ENCODE measurements at places on chromosomes 12 and 14.

DNA sequence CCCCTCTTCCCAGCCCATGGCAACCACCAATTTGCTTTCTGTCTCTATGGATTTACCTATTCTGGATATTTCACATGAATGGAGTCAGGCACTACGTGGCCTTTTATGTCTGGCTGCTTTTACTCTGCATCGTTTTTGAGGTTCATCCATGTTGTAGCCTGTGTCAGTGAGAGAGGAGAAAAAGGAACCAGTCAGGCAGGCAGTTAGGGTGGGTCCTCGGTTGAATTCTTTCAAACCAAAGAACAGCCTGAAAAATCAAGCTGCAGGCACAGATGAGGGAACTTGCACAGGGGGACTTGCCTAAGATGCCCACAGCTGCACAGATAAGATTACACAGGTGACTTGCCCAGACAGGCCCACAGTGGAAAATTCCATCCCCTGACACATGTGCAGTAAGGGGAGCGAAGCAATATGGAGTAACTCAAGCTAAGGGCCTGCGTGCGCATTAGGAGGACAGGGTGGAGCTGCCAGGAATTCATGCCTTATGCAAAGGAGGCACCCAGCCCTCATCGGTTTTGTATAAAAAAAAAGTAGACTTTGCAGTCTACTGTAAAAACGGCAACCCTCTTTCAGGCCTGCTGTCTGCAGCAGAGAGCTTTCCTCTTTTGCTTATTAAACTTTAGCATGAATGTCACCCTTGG is 152.4 kb upstream of the RFLNA start:
- DNase-seq, result no peak

DNA sequence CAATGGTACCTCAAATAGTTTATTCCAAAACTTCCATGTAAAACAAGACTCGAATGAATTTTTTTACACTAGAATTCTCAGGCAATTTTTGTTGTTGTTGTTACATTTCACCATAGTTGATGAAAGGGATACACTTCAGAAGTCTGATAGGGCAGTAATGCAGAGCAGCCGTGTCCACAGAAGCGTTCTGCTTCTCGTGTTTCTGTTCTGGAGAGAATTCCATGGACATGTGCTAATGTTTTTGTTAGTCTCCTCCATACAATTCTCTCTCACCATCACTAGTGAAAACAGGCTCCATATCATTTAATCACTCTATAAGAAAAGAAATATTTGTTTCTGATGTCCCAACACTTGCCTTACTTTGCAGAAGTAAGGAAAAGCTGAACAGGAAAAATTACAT is 606.1 kb downstream of the SLC16A7 start:
- no peak for DNase-seq

DNA sequence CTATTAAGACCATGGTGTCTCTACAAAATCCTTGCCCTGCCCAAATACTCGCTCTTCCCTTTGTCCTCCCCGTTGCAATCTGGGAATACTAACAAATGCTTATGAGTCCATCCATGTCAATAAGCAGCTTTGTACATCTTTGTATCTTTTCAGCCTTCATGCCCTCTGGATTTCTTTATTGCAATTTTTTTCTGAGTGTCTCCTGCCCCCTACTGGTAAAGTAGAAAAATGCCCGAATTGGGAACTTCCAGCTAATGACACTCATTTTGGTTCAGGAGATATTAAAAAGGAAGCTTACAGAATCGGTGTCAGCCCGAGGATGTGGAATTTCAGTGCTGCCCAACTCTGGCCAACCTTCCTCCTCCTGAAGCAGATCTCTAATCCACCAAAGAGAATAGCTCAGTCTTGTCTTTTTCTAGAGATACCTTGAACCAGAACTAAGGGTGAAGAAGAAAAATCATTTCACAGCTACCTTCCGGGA is 46.0 kb downstream of the SH2B3 start:
- no peak for DNase-seq

DNA sequence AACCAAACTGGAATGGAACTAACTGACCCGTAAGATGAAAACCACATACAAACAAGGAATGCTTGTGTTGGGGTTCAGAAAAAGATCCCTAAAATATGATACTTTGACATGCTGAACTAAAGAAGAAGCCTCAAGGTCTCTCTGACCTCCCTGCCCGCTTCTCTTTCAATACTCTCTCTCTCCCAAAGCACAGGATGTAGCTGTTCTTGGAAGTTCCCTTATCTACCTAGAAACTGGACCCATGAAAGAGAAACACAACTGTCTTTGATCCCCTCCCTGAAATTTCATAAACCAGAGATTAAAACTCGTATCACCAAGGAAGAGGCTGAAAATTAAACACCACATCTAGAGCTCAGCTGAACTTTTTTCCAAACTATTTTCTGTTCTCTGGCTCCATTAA is 76.7 kb upstream of the FERMT2 start:
- no peak for DNase-seq

DNA sequence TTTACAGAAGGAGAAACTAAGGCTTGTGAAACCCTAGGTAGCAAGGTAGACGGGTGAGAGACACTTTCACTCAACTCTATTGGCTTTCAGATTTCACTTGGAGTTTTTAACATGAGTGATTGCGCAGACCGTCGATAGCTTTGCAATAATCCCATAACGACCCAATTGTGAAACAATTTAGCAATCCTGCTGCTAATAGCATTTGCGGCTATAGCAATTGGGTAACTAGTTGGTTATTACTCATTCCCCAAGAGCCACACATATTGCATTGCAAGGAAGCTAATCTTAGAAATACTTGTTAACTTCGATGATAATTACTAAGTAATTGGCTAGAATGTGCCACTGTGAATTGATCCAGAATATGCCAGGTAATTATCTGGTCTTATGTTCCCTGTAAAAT is 159.9 kb upstream of the NOS1 start:
- DNase-seq, result no peak

GRCh38 chr14:80059041-80059440 is 152.3 kb downstream of the DIO2 start:
- DNase-seq, result no peak

GRCh38 chr12:73445658-73446324 is 1091.8 kb upstream of the ATXN7L3B start:
- DNase-seq, result no peak

- DNase-seq, result peak; percentile 67
Observed at GRCh38 chr12:110349514-110350151, 53.9 kb downstream of the ANAPC7 start.

- DNase-seq, result no peak
Observed at GRCh38 chr12:40351976-40352375, 127.2 kb downstream of the LRRK2 start.

GRCh38 chr14:49396801-49397200 is 189.4 kb downstream of the RPS29 start:
- DNase-seq, result no peak

- DNase-seq, result no peak
Observed at GRCh38 chr12:100699209-100699608, 95.4 kb upstream of the ANO4 start.

DNA sequence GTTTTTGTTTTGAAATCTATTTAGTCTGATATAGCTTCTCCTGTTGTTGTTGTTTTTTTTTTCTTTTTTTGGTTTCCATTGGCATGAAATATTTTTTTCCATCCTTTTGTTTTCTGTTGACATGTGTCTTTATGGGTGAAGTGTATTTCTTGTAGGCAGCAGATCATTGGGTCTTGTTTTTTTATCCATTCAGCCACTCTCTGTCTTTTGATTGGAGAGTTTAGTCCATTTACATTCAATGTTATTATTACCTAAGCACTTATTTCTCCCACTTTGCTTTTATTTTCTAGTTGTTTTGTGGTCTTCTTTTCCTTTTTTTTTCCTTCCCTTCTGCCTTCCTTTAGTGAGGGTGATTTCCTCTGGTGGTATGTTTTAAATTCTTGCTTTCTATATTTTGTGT is 193.6 kb upstream of the TMEM260 start:
- DNase-seq, result no peak

DNA sequence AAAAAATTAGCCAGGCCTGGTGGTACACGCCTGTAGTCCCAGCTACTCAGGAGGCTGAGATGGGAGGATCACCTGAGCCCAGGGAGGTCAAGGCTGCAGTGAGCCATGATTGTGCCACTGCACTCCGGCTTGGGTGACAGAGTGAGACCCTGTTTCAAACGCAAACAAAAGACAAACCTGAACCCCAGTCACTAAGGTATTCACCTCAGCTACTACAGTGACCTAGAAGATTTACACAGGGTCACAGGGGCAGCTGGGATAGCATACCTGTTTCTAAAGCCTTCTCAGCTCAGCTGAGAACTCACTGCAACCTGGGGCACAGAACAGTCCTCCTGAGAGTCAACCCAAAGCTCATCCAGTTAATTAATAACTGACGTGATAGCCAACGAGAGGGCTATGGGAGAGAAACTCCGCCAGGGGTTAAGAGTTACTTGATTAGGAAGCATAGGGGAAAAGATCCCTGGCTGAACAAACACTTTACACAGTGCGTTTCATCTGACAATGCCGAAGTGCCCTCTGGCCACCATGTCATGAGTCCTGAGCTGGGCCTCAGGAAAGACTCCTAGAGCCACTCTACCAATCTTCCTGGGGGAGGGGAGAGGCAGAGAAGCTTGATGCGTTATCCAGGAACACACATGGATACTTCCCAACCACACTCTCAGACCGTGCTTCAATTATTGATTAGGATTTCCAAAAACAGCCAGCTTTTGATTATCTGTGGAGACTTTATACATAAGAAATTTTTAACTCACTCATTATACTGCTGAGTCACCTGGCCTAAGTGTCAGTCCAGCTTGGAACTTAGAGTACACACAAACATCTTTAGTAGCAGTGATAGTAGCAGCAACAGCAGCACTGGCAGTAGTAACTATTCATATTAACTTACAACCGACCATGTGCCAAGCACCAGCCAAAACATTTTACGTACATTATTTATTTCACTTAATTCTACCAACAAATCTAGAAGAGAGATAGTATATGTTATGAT is 48.2 kb downstream of the FOXN3 start:
- no peak for DNase-seq

GRCh38 chr12:62640910-62641448 is 174.4 kb downstream of the MON2 start:
- peak; percentile 55 for DNase-seq

GRCh38 chr12:71536279-71536938 is 96.8 kb downstream of the LGR5 start:
- DNase-seq, result no peak

DNA sequence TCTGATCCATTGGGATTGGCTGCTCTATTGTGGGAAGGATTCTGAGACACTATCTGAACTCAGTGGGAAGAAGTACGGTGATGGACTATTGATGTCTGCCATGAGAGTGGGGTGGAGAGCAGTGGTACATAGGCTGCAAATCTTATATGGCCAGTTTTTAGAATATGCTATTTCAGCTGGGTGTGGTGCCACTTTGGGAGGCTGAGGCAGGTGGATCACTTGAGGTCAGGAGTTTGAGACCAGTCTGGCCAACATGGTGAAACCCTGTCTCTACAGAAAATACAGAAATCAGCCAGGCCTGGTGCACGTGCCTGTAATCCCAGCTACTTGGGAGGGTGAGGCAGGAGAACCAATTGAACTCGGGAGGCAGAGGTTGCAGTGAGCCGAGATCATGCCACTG is 505.9 kb downstream of the MED13L start:
- DNase-seq, result no peak

DNA sequence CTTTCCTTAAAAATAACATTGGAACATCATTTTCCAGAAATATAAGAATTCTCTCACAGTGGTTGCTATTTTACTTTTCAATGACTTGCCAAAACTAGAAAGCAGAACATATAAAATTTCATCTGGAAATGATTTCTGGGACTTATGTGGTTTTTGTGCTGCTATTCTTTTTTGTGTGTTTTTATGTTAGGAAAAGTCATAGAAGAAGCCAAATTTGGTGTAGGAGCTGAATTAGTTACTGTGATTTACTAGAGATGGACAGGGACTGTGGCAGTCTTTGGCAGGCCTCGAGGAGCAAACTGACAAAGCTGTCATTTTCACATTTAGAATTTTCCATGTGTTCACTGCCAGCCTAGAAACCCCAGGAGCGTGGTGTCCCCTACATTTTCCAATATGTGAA is 38.3 kb upstream of the LDHB start:
- DNase-seq, result no peak
